Smooth muscle cell of the brain vasculature (primary cell): ENCODE measurements at places on chromosomes 6 and 20.

GRCh38 chr20:47688385-47689381 is 96.6 kb downstream of the SULF2 start:
- no peak for DNase-seq

GRCh38 chr20:44516491-44516890 is 5.4 kb downstream of the SERINC3 start:
- no peak for DNase-seq

- DNase-seq: no peak
Observed at GRCh38 chr20:19807191-19807945, 49.3 kb downstream of the RIN2 start.

DNA sequence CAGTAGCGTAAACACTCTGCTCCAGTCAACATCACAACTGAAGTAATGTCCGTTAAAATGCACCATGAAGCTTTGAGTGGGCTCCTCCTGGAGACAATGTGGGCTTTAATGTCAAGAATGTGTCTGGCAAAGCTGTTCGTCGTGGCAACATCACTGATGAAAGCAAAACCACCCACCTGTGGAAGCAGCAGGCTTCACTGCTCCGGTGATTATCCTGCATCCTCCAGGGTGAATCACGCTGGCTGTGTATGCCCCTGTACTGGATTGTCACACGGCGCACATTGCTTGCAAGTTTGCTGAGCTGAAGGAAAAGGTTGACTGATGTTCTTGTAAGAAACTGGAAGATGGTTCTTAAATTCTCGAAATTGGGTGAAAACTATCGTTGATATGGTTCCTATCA is 128.5 kb downstream of the MOXD1 start:
- DNase-seq: no peak

DNA sequence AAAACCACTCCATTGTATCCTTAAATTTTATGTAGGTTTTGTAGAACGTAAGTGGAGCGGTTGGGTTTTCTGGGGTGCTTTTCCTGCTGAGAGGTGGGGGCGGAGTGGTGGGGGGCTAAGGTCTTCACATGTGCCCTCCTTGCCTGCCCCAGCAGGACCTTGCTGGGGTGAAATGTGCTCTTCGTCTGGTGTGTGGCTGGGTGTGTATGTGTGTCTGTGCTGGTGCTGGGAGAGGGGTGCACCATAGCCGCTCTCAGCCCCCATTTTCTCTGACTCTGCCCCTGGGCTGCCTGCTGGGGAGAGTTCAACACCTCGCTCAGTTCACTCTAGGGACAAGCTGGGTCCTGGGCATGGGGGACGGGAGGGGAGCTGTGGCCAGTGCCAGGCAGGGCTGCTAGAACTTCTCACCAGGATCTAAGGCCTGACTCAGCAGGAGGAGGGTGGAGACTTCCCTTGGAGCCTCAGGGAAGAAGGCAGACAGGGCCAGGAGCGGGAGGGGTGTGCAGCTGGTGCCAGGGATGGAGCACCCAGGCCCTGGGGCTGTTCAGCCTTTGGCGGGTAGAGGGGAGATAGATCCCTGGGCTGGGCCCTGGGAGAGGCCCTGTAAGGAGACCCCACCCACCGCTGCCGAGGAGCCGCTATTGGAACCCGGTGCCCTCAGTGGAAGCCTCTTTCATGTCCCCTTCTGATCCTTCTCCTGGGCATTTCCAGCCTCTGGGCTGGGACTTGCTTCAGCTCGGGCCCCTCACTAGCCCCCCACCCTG is 4.8 kb downstream of the SOX18 start:
- no peak for DNase-seq

- no peak for DNase-seq
Observed at GRCh38 chr20:53126185-53126584, 154.0 kb downstream of the TSHZ2 start.

- DNase-seq: no peak
Observed at GRCh38 chr20:23446505-23446904, 6.2 kb downstream of the CST11 start.

DNA sequence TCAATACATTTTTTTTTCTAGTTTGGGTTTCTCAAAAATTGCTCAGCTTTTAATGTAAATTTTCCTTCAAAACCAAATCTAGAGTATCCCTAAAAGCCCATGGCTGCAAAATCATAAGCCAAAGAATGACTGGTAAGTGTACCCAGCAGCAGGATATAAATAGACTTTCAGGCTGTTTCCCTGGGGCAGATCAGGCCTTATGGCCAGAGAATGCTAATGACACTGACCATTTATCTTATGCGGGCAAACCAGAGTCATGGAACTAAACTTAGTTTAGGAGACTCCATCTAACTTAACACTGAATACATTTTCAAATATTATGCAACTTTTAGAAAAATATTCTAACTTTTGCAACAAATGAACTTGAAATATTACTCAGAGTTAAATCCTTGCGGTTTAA is 7.4 kb downstream of the OSER1 start:
- no peak for DNase-seq

- no peak for DNase-seq
Observed at GRCh38 chr6:25649611-25650010, 2.4 kb upstream of the SCGN start.

DNA sequence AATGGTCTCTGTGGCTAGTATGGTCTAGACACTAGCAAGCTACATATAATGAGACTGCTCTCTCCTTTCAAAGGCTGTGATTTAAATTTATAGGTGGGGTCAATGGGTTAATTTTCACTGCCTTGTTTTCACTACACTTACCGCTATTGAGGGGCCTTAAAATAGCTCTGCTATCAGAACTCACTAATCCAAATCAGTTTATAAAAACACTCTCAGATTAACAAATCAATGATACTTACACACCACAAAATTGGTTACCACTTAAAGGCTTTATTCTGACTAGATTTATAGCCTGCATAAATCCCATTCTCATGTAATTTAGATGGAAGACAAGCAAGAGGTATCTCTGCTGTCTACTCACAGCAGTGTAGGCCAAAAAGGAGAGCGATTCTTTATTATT is 313.0 kb upstream of the AGPAT4 start:
- no peak for DNase-seq
